Activated T-helper 1 cell treated with Interleukin-2 at 50 U/mL for 16 hours (primary cell): ENCODE measurements at places on chromosomes 7 and 10.

DNA sequence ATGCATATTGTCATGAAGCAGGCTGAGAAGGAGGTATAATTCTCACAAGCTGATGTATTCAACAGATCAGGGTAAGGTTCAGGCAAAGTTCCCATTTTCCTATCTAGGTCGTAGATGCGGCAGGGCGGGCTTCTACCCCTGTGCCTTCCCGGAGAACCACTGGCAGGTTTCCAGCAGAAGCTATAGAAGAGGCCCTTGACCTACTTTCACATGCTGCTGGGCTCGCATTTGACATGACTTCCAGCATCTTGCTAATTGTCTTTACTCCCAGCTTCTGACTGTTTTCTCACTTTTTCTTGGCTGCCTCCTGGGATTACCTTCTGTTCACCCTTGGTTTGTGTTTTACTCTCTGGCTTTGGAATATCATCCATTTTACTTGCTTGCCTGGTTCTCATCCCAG lies 32.6 kb upstream of the ORC5 start:
- DNase-seq: no peak

GRCh38 chr7:90655566-90655965 lies 59.4 kb downstream of the CDK14 start:
- DNase-seq: no peak

- DNase-seq: no peak
Observed at GRCh38 chr7:72069263-72069662, 342.9 kb downstream of the CALN1 start.

DNA sequence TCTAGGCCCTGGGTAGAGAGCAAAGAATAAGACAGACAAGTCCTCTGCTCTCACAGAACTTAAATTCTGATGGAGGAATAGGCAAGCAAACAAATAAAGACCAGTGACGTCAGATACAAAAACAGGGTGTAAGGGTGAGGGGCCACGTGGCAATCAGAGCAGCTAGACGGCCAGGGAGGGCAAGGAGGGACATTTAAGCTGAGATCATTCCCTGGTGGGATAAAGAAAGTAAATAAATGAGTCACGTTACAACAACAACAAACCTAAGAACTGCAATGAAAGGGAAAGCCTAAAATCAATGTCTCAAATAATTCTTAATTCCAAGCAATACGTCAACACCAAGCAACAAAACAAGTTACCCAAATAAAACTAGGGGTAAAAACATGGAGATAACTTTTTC lies 21.8 kb downstream of the STN1 start:
- no peak for DNase-seq

GRCh38 chr7:21417647-21418046 lies 10.2 kb upstream of the SP4 start:
- DNase-seq: no peak

- no peak for DNase-seq
Observed at GRCh38 chr10:78925275-78925674, 143.5 kb upstream of the ZMIZ1 start.

- DNase-seq: no peak
Observed at GRCh38 chr7:157779206-157779605, 442.4 kb downstream of the DNAJB6 start.

- no peak for DNase-seq
Observed at GRCh38 chr7:102393467-102393866, 2.7 kb upstream of the PRKRIP1 start.

- no peak for DNase-seq
Observed at GRCh38 chr7:20176578-20177242, 40.5 kb downstream of the MACC1 start.
